ENCODE measurements at places on chromosomes 13 and 19. TPM values are rescaled to one million over a fixed set of nuclear protein-coding genes. Genes with fewer than 3 reads are reported as not detected.

Gene C2CD4C
- not detected for total RNA-seq

Gene ZNF844
- 9.2 TPM for total RNA-seq

Gene FGF14
- total RNA-seq = 0.14 TPM

Gene CEACAM6
- not detected for total RNA-seq

Gene KL
- total RNA-seq = under 0.01 TPM

Gene MBD3L2
- total RNA-seq = not detected

Gene GNA15
- total RNA-seq = under 0.01 TPM

Gene SPTBN4
- total RNA-seq = 1.8 TPM

Gene NMRK2
- not detected for total RNA-seq

Gene ZNF723
- total RNA-seq = not detected

Gene SELENOW
- total RNA-seq = 147 TPM

Gene FFAR1
- total RNA-seq = not detected

Gene DNM2
- total RNA-seq = 64.7 TPM

Gene CCDC61
- total RNA-seq = 5.7 TPM

Gene IGFLR1
- 1.00 TPM for total RNA-seq

Gene PROZ
- not detected for total RNA-seq

Gene OR7C1
- not detected for total RNA-seq

Gene CD320
- total RNA-seq = 23.2 TPM

Gene YJEFN3
- 0.57 TPM for total RNA-seq

Gene LRRC8E
- 6.3 TPM for total RNA-seq

Gene VSTM2B
- total RNA-seq = not detected

Gene SULT2B1
- total RNA-seq = 0.09 TPM

Gene GNG8
- total RNA-seq = not detected

Gene ASF1B
- 0.65 TPM for total RNA-seq

Gene FGF9
- total RNA-seq = 9.7 TPM

Gene RNF113B
- total RNA-seq = not detected

Gene FPR2
- total RNA-seq = not detected

Gene ZNF563
- 5.2 TPM for total RNA-seq

Gene TMPRSS9
- total RNA-seq = not detected

Gene IL11
- total RNA-seq = 5.4 TPM

Gene DLEU7
- under 0.01 TPM for total RNA-seq
